Right cardiac atrium (tissue), 5 donors: ENCODE measurements at places on chromosomes 12 and 14. TPM values are rescaled to one million over a fixed set of nuclear protein-coding genes. Genes with fewer than 3 reads are reported as not detected.
A peak's percentile ranks its signal among the peaks of the same experiment; 100 is the strongest.

Gene FOXA1
- not detected for polyA plus RNA-seq

Gene PRKAG1
- polyA plus RNA-seq, result 72.4 TPM

Gene LTB4R2
- polyA plus RNA-seq, result 0.66 TPM

Gene APOLD1
- 20.9 TPM for polyA plus RNA-seq

Gene FBXL14
- polyA plus RNA-seq, result 4.7 TPM

GRCh38 chr12:18419311-18419710 is 158.0 kb downstream of the PIK3C2G start:
- DNase-seq, result no peak

- DNase-seq, result no peak
These were observed 70.1 kb upstream of the CRY1 start for GRCh38 chr12:107163413-107163812.

DNA sequence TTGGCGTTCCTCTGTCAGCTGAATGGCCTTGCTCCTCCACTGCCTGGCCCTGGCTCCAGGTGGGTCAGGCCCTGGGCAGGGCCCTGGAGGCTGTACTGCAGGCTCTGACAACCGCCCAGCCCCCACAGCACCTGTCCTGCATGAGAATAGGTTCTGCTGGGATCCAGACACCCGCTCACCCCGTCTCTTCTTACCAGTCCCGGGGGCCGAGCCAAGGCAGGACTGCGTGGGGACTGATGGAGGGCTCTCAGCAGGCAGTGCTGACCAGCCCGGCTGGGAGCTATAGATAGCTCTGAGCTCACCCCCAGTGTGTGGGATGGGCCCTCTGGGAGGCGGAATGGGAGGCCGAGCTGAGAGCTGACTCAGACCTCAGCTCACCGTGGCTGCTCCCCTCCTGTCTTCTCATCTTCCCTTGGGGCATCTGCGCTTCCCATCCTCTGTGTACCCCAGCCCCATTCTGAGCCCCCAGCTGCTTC is 39.6 kb downstream of the TEAD4 start:
- peak; percentile 59 for DNase-seq

DNA sequence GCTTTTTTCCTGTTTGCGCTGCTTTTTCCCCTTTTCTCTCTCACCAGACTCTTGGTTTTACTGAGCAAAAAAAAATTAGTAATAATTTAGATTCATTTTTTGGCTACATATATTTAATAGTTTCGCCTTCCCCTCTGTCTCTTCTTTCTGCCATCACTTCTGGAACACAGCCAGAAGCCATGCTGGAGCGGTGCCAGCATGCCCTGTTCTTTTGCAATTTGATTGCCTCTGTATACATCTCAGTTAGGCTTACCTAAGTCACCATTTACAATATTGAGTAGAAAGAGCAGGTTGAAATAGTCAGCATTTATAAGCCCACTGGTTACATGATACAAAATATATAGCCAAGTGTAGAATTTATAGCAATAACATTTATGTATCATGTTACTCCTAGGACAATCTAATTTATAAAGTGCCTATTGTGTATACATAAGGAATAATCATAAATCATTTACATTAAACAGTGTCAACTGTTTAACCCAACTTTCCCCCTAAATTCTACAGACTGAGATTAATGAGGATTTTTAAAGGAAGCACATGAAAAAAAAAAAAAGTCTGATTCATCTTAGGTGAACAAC is 413.8 kb upstream of the SOX5 start:
- no peak for DNase-seq

DNA sequence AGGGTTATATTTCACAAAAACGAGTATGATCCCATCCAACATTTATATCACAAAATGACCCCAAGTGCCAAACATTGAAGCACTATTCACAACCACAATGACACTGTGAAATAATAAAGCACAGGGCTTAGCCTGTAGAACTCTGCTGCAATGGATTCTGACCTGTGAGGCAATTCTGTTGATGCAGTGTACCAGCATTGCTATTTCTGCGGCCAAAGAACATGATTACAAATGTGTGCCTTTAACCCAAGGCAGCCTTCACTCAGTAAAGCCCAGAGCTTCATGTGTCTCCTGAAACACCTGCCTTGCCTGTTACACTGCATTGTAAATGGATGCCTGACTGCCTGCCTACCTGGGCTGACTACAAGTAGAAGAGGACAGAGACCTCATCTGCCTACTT is 158.0 kb downstream of the PPM1H start:
- DNase-seq, result no peak

DNA sequence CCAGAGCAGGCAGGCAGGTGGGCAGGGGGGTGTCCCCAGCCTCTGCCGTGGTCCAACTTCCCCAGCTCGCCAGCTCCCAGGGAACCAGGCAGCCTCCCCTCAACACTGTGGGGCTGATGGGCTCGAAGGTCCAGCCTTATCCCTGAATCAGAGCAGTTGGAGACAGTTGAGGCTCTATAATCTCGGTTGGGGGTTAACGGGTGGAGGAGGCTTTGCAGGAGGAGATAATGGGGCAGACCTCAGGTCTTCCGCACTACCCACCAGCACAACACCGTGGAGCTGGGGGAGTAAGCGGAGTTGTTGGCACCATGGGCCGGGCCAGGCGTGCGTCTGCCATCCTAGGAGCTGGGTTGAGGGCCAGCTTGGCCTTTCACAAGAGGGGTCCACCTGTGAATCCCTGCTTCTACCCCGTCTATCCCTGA is 13.9 kb upstream of the HDAC7 start:
- DNase-seq, result no peak

DNA sequence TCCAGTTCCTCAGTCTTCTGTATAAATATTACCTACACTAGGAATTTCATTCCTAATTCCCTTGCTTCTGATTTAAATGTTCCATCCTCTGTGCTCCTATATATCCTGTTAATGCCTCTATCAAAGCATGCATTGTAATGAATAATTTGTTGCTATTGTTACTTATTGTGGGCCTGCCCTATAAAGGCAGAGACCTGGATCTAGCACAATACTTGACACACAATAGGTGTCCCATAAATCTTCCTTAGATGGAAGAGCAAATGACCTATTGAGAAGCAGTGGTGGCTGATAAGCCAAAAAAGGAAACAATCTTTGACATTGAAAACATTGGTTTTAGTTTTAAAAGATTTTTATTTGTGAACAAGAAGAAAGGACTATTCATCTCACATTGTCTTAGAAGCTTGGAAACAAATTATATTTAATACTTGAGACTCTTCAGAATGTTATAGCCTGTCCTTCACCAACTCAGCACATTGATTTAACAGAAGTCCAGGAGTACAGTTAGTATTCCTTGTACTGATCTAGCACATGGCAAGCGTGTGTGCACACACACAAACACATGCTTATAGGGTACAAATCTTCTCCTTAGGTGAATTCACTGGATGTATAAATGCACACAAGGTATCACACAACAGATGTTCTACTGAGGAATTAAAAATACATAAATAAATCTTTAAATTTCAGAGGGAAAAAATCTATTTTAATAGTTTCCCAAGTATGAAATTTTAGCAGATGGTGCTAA is 135.9 kb downstream of the DUSP6 start:
- no peak for DNase-seq
